ENCODE measurements at places on chromosomes 2 and 18.

DNA sequence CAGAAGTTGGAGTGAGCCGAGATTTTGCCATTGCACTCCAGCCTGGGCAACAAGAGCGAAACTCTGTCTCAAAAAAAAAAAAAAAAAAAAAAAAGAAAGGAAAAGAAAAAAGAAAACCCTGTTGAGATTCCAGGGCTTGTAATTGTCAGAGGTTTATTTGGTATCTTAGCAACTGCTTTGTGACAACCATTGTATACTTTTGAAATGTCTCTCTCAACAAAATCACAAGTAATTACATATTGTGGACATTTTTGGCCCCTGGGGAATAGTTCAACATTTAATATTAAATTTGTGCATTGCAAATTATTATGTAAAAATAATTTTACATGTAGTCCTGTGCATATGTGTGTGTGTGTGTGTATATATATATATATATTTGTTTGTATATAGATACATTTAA lies 270.8 kb downstream of the GALNT13 start:
- no peak for DNase-seq

DNA sequence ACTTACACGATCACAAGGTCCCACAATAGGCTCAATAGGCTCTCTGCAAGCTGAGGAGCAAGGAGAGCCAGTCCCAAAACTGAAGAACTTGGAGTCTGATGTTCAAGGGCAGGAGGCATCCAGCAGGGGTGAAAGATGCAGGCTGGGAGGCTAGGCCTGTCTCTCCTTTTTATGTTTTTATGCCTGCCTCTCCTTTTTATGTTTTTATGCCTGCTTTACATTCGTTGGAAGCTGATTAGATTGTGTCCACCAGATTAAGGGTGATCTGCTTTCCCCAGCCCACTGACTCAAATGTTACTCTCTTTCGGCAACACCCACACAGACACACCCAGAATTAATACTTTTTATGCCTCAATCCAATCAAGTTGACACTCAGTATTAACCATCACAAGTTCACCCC lies 9.9 kb upstream of the GYPC start:
- DNase-seq, result no peak

DNA sequence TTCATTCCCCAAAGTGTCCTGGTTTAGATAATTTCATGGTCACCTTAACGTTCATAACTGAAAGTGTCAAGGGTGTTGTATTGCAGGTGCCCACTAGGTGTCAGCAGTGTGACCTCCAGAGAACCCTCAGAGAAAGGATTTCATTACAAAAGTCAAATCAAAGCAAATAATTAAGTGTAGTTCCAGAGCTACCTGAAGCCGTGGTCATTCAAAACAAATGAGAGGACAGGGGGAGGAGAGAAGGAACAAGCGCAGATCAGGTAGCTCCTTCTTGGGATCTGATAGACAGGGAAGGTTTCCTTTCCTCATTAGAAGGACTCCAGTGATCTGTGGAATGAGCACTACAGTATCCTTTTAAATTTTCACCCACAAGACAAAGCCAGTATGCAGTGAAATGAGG lies at the start of gene SLC9A4:
Gene SLC9A4, plus strand, starts transcription at position 207 of the 400 bp plus-strand sequence. CDS start 534 bp downstream, outside the sequence.
- peak; percentile 11 for DNase-seq

- DNase-seq, result no peak
Measured at GRCh38 chr2:68767996-68768395, 33.4 kb downstream of the ARHGAP25 start.

DNA sequence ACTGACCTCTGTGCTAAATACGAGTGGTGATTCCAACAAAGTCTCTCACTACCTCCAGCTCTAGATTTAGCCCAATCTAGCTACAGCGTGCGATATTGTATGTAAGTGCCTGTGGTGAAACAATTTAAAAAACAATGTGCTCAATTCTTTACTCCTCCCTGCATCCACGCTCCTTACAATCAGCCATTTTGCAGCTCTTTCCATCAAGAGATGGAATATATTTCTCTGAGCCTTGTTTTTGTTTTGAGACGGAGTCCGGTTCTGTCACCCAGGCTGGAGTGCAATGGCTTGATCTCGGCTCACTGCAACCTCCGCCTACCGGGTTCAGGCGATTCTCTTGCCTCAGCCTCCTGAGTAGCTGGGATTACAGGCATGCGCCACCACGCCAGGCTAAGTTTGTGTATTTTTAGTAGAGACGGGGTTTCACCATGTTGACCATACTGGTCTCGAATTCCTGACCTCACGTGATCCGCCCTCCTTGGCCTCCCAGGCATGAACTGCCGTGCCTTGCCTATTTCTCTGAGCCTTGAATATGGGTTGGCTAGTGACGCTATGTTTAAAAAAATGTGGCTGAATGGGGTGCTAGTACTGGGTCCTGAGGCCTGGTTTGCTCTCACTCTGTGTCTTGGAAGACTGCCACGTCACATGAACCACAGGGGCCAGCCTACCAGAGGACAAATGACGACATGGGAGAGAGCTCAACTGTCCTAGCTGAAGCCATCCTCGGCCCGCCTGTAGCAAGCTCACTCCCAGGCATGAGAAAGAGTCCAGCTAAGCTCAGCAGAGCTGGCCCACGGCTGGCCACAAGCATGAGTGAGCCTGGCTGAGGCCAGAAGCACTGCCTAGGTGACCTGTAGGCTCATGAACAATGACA lies 14.8 kb downstream of the WDFY1 start:
- no peak for DNase-seq

- no peak for DNase-seq
Measured at GRCh38 chr2:184875911-184876310, 277.6 kb downstream of the ZNF804A start.

GRCh38 chr2:152031747-152032306 lies 67.0 kb downstream of the CACNB4 start:
- no peak for DNase-seq

DNA sequence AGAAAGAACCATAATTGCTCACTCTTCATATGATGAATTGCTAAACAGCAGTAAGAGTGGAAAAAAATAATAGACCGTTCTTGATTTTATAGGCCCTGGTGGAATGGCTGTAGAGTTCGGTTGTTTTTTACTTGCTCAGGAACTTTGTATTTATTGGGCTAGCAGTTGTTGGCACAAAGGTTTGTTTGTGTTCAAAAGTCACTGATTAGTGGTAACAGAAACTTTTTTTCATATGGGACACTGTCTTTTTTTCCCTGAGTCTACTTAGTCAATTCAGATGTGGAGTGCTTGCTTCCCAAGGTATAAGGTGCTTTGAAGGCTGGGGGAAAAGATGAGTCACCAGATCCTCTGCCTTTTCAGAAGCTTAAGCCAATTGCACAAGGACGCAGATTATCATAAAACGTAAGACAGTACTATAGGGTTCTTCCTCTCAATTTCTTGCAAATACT lies 25.8 kb downstream of the PHLPP1 start:
- no peak for DNase-seq

DNA sequence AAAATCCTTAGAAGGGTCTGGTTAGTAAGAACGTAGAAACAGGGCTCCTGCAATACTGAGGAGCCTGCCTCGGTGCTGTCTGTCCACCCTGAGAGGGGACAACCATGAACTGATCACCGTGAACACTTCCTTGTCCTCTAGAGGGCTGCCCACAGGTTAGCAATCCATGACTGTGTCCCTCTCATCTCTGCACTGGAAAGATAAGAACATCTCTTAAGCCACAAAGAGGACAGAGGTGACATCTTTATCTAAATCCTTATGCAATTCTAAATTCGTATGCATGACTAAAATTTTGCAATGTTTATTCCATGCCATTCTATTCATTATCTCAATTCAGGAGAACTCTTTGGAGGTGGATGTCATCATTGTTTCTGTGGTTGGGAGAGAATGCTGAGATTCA lies 12.8 kb downstream of the EFR3B start:
- DNase-seq, result no peak

GRCh38 chr18:813172-814071 lies 1.4 kb upstream of the YES1 start:
- no peak for DNase-seq

DNA sequence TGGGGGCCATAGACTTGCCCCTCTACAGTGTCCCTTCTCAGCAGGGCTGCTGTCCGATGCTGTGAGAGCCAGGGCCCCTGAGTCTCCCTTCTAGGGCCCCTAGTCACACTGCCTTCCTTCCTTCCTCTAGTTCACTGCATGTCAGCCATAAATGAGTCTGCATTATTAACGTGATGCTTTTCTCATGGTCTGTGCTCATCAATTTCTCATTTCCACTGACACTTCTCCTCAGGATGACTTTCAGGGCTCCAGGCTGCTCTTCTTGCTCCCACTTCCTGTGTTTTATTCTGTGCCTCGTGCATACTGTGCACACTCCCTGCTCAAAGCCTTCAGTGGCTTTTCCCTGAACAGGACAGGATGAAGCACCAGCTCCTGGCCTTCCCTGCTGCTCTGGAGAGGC lies 146.5 kb downstream of the FAM210A start:
- no peak for DNase-seq

- no peak for DNase-seq
Measured at GRCh38 chr2:43102366-43103092, 123.9 kb downstream of the ZFP36L2 start.

DNA sequence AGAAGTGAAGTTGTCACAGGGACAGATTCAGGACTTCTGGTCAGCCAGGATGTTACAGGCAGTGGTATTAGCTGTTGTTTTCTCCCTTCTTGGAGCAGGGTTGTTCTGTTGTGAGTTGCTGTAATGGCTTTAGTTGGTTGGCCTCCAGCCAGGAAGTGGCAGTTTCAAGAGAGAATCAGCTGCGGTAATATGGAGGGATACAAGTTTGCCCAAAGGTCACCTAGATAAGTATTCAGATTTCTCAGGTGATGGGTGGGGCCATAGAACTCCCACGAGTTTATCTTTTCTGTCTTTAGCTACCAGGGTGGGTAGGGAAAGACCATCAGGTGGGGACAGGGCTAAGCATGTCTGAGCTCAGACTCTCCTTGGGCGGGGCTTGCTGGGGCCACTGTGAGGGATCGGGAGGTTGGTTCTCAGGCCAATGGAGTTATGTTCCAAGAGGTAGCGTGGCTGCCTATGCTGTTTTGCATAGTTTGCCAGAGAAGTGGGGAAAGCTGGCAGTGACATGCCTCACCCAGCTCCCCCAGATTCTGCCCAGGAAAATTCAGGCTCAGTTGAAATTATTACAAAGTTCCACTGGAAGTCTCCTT lies 640.4 kb upstream of the CHAC2 start:
- no peak for DNase-seq

- no peak for DNase-seq
Measured at GRCh38 chr2:134640494-134640893, 78.3 kb downstream of the TMEM163 start.

- no peak for DNase-seq
Measured at GRCh38 chr18:50665519-50665918, 105.6 kb downstream of the MAPK4 start.

DNA sequence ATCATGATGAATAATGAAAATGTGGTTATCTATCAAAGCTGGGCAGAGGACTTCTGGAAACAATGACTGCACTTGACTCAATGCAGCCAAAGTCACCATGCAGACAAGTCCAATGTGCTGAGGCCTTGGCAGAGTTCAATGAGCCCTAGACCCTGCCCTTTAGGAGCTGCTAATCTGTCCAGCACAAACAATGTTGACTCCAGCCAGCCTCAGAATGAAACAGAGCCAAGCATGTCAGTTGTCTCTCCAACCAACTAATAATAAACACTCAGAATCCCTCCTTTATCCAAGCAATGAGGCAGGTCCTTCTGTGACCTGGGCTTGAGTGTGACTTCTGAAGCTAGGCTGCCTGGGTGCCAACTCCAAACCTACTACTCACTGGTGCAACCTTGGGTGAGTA lies 270.6 kb downstream of the BCL11A start:
- DNase-seq, result no peak

- no peak for DNase-seq
Measured at GRCh38 chr2:139424101-139424500, 643.9 kb upstream of the NXPH2 start.

DNA sequence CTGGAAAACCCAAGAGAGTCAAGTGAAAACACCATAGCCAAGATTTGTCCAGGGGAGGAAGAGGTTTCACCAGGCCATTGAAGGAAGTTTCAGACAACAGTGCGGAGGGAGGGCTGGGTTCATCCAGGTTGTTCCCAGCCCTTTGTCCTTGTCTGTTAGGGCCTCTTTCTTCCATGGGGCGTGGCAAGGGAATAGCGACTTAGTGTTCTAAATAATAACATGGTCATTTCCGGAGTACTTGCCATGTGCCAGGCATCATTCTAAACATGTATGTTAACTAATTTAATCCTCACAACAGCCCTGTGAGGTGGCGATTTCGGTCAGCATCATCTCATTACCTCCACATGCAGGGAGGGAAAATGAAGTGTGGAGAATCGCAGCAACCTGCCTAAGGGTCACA lies 77.3 kb downstream of the TCF7L1 start:
- no peak for DNase-seq

- DNase-seq, result no peak
Measured at GRCh38 chr2:64327510-64328414, 126.2 kb upstream of the LGALSL start.

- no peak for DNase-seq
Measured at GRCh38 chr18:13574355-13574754, 152.0 kb downstream of the FAM210A start.

GRCh38 chr2:219308142-219309101 lies 779 bp downstream of the PTPRN start:
- peak; percentile 46 for DNase-seq

GRCh38 chr2:24125956-24126355 lies 2.7 kb downstream of the FAM228B start:
- no peak for DNase-seq

DNA sequence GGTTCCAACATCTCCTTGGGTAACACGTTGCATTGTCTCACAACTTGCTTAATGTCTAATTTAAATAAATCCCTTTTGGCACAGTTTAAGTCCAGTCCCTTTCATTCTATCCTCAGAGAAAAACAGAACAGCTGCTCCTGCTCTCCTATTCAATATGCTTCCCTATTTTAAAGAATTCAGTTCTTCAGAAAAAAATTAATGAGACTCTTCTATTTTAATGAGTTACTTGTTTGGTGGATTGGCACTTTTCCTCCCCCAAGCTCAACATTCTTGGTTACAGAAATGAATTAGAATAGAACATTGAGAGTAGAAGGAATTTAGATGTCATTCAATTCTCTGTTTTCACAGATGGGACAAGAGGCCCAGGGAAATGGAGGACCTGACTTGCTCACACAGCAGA lies 116.9 kb upstream of the ATP8B1 start:
- no peak for DNase-seq

GRCh38 chr2:212421556-212422334 lies 116.9 kb downstream of the ERBB4 start:
- DNase-seq, result peak; percentile 78

- no peak for DNase-seq
Measured at GRCh38 chr2:11101430-11101829, 53.8 kb upstream of the SLC66A3 start.

Data from fibroblast of skin of left quadriceps (primary cell).